NCI-H1694 treated with DMSO at 0.1 percent for 48 hours (cell line): ENCODE measurements at places on chromosomes 16 and 17.

GRCh38 chr17:64289741-64290141 lies 26.7 kb upstream of the TEX2 start:
- no peak for DNase-seq

GRCh38 chr17:55384643-55385232 lies 36.9 kb downstream of the MMD start:
- DNase-seq: no peak

GRCh38 chr16:78303946-78304345 lies 204.5 kb downstream of the WWOX start:
- DNase-seq: no peak

GRCh38 chr17:76382803-76383545 lies 1.4 kb upstream of the SPHK1 start:
- no peak for DNase-seq

- DNase-seq: no peak
These were observed 158.0 kb upstream of the HS3ST3A1 start for GRCh38 chr17:13759518-13760335.

- DNase-seq: peak; percentile 40
These were observed 21.1 kb downstream of the RARA start for GRCh38 chr17:40329839-40330794.

DNA sequence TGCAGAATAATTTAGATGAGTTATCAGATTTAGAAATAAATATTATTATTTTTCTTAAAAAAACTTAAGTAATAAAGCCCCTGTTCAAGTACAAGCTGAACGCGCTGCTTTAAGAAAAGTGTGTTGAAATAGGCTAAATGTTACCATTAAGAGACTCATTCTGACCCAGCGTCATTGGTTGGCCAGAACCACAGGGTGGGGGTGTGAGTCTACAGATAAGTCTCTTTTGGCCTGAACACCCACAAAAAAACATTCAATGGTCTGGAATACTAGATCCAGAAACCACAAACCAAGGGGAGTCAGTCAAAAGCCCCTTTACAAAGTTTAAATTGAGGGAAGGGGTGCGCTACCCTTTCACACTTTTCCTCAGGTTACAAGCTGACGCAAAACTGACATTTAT lies 776.1 kb downstream of the KCNJ2 start:
- DNase-seq: no peak

- DNase-seq: no peak
These were observed 10.3 kb downstream of the KCTD13 start for GRCh38 chr16:29915590-29916247.

GRCh38 chr17:77373299-77374169 lies 232.8 kb downstream of the SEC14L1 start:
- peak; percentile 36 for DNase-seq

DNA sequence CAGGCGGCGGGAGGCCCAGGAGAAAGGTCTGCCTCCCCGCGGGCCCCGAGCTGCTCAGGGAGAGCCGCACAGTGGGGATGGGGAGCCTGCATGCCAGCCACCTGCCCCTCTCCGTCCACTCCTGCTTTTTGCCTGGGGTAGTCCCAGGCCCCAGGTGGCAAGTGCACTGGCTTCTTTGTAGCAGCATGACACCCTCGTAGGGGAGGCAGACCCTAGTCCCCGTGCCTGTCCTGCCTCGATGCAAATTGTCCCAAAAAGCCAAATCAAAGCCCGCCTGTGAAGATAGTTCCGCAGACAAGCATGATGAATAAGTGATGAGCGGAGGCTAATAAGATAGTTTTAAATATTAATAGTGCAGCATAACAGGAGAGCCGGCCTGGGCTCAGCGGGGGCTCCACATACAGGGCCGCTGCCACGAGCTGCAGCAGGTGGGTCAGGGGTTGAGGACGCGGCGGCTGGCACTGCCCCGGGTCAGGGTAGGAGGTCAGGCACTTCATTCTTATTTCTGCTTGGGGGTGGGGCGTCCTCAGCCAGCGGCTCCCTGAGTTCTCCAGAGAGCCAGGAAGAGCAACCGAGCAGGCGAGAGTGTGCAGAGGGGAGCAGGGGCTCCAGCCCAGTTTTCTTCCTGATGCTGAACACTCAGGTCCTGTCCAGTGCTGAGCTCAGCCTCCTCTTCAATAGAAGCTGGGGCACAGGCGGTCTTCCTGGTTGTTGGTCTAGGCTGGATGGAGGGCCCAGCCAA lies 26.8 kb downstream of the GINS2 start:
- no peak for DNase-seq

DNA sequence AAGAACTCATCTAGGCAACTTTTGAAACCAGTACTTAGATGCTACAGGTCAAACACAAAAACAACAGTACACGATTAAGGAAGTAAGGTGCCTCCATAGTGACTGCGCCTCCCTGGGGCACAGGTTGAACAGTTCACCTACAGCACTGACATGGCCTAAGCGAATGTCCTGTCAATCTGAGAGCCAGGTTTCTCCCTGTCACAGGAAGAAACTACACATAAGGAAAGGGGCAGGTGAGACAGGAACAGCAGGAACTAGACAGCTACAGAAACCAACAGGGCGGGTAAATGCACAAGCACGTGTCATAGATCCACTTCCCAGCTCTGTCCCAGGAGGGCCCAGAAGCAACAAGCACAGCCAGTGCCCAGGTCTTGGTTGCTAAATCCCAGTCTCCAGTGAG lies 8.0 kb upstream of the ARHGDIA start:
- DNase-seq: no peak

- DNase-seq: no peak
These were observed 35.8 kb upstream of the RASL10B start for GRCh38 chr17:35695613-35696012.

DNA sequence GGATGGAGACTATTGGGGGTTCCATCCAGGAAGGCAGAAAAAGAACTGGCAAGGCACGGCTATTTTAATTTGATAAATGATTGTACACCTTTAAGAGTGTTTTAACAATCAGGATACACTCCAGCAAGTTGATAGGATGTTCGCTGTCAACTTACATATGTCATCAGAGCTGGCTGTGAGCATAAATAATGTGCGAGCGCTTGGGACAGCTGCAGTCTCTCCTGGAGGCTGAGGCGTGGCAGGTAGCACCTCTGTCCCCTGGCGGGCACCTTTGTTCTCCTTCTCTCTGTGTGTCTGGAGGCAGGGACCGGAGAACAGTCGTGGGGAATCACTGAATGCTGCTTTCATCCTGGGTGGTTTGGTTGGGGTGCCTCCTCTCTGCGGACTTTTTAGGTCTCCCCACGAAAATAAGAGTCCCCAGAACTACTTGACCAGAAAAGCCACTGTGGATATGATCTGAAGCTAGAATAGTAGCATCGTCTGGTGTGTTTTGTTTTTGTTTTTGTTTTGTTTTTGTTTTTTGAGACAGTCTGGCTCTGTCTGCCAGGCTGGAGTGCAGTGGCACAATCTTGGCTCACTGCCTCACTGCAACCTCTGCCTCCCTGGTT lies 9.4 kb downstream of the BAHCC1 start:
- DNase-seq: peak; percentile 17

- no peak for DNase-seq
These were observed 356.6 kb downstream of the KCNJ2 start for GRCh38 chr17:70525961-70526360.

GRCh38 chr17:28986714-28987655 lies 18.8 kb downstream of the SEZ6 start:
- no peak for DNase-seq

DNA sequence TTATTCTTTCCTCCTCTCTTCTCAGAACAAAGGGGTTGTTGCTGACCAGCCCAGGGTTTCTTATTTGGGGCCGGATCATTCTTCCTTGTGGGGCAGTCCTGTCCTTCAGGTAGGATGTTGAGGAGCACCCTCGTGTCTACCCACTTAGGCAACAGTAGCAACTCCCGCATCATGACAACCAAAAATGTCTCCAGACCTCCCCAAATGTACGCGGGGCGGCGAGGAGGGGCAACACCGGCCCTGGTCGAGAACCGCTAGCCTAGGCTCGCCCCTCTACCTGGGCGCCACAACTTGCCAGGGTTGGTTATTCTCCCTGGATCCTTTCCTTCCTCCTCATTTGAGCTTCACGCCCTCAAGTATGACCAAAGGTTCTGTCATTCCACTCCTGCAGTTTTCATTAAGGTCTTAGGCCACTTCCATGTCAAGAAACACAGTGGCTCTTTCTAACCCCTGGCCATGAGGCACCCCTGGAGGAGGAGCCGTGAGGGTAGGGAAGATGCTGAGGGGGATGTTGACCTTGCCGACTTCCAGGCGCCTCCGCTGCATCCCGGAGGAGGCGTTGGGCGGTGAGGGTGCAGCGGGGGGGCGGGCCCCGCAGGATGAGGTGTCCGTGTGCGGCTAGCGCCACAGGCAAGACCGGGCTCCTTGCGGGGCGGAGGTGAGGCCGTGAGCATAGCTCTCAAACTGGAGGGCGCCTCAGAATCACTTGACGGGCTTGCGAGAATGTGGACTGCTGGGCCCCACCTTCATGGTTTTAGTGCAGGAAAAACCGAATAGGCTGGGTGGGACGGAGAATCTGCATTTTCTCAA lies 712 bp upstream of the SPECC1 start:
- DNase-seq: no peak

DNA sequence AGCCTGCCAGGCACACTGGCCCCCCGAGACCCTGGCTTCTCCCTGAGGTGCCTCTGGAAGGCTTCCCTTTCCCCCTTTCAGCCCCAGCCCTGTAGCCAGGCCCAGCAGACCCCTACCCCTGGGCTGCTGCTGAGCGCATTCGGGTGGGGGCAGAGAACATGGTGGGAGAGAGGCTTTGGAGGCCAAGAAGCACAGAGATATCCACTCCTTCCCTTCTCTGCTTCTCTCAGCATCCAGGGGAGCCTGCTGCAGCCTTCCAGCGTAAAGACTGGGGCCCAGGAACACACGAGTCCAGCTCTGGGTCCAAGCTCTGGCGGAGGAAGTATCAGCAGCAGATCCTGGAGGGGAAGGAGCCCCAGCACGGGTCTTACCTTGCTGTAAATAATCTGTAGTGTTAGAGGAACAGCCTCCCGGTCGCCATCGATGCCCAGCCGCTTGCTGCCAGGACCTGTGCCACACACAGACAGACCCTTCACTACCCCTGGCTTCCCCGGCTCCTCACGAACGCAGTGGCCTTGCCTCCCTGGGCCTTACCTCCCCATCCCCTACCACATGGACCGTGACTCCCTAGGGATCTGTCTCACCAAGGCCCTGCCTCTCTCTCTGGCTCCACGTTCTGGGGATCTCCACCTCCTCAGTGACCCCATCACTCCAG lies 17.0 kb upstream of the PIK3R6 start:
- no peak for DNase-seq

- DNase-seq: no peak
These were observed 155.9 kb downstream of the NTN1 start for GRCh38 chr17:9177212-9177611.

DNA sequence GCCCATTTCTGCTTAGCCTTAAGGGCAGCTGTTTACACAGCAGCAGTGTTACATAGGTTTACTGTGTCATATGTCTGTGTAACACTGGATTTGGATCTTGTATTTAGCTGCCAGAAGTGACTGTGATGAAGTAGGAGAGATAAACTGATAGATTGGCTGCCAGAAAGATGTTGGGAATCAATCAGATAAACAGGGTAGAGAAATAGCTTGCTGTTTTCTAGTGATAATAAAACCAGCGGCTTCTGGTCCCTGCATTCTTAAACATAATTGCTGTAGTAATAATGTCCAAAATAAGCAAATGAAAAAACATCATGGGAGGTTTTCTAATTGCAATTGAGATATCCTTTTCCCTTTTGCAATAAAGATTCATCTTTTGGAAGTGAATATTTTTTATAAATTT lies 68.7 kb downstream of the AATF start:
- DNase-seq: no peak

- no peak for DNase-seq
These were observed 10.7 kb upstream of the MEAK7 start for GRCh38 chr16:84514874-84515835.

DNA sequence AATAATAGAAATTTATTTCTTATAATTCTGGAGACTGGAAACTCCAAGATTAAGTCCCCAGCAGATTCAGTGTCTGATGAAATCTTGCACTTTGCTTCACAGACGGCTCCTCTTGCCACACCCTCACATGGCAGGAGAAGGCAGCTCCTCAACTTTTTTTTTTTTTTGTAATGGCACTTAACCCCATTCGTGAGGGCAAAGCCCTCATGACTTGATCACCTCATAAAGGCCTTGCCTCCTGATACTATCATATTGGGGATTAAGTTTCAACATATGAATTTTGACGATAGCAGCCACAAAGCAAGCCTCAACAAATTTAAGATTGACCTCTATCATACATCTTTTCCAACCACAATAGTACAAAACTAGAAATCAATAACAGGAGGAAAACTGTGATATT lies 42.3 kb upstream of the CDYL2 start:
- DNase-seq: no peak

DNA sequence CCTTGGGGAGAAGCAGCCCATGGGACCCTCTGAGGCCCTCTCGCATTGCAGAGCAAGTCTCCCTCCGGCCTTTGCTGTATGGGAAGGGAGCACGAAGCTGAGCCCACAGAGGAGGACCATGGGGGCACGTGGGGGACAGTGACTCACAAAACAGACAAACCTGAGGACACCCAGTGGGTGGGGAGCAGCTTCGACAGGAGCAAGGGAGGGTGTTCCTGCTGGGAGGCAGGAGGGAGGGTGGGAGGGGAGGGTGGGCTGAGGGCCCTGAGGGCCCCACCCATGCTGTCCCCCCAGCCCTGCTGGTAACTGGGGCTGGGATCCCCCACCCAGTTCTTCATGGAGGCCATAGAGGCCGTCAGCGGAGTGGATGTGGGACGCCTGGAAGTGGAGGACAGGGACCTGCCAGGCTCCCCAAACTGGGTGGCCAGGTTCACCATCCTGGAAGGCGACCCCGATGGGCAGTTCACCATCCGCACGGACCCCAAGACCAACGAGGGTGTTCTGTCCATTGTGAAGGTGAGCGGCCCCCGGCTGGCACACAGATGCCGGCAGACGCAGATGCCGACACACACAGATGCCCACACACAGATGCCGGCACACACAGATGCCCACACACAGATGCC lies 12.5 kb downstream of the SLC22A31 start:
- no peak for DNase-seq

GRCh38 chr17:69030169-69030568 lies 30.6 kb downstream of the ABCA9 start:
- DNase-seq: no peak

DNA sequence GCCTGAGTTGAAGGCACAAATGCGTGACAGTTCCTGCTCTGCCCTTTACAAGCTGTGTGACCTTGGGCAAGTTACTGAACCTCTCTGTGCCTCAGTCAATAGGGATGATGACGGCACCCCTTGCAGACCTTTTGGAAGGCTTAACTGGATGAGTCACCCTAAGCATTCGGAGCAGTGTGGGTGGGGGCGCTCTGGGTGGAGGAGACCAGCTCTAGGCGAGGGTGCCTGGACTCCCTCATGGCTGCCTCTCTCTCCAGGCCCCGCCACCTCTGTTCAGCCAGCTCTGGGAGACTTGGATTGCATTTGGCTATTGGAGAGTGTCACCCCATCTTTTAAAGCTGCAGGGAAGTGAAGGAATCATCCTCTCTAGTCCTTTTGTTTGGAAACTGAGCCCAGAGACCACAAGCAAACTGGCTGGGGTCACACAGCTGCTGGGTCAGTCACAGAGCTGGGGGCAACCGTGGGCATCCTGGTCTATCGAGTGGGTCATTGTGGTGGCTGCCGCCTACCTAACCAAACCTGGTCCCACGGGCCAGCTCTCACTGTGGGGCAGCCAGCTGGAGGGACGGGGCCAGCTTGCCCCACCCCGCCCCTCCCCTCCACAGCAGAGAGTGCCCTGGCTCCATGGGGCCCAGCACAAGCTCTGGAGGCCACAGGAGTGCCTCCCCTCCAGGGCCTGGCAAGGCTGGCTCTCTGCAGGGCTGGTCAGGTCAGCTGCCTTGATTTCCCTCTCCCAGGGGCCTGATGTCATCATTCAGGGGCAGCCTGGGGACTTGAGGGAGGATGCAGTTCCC lies 20.2 kb upstream of the GSE1 start:
- DNase-seq: no peak

GRCh38 chr17:44149750-44150329 lies 8.1 kb downstream of the HROB start:
- DNase-seq: no peak
